ENCODE measurements at places on chromosomes 7 and 10.

- DNase-seq: no peak
Measured at GRCh38 chr7:23385140-23385539, 85.2 kb downstream of the IGF2BP3 start.

DNA sequence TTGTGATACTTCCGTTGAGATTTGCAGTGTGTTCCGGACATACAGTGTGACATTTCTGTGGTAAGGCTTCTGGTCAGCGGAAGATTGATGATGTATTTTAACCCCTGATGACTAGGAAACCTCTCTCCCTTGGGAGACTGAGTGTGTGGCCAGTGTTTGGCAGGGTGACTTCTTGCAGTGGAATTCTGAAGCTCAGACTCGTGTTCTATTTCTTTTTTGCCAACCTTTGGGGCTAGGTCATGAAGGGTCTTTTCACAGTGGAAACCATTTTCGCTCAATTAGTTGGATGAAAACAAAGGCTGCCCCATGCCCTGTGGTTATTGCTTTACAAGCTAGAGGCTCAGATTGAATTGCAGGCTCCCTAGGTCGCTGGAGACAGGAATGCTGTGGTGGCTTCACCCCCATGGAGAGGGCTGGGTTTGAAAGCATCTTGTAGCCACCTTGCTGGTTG lies 288.9 kb downstream of the BBS9 start:
- no peak for DNase-seq

GRCh38 chr7:5689716-5690115 lies 91.7 kb downstream of the RNF216 start:
- DNase-seq: no peak

GRCh38 chr7:92723943-92724342 lies 112.4 kb downstream of the CDK6 start:
- no peak for DNase-seq

- no peak for DNase-seq
Measured at GRCh38 chr7:148391591-148391990, 199.0 kb upstream of the C7orf33 start.

DNA sequence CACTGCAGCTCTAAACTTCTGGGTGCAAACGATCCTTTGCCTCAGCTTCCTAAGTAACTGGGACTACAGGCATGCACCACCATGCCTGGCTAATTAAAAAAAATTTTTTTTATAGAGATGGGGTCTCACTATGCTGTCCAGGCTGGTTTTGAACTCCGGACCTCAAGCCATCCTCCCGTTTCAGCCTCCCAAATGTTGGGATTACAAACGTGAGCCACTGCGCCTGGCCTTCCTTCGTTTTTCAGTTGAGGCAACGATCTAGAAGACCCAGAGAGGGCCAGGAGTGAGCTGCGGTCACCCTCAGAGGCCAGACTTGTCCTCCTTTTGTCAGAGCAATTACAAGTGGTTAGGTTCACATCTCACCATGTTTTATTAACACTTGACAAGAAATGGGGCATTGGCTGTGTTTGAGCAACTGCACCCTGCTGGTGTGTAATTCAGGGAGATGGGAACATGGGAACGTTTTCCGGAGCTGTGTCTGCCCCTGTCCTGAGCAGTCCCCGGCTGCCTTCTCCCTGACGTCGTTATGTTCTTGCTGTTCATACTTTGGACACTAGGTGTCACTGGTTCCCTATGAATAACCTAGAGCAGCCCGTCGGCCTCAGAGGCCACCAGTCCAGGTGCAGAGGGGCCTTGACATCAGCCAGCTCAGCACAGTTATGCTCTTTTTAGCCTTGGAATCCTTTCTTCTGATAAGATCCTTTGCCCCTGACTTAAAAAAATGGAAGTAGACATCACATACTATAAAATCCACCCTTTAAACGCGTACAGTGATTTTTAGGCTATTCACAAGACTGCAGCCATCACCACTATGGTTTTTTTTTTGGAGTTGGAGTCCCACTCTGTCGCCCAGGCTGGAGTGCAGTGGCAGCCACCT lies 375.0 kb downstream of the TYW1 start:
- peak; percentile 55 for DNase-seq

DNA sequence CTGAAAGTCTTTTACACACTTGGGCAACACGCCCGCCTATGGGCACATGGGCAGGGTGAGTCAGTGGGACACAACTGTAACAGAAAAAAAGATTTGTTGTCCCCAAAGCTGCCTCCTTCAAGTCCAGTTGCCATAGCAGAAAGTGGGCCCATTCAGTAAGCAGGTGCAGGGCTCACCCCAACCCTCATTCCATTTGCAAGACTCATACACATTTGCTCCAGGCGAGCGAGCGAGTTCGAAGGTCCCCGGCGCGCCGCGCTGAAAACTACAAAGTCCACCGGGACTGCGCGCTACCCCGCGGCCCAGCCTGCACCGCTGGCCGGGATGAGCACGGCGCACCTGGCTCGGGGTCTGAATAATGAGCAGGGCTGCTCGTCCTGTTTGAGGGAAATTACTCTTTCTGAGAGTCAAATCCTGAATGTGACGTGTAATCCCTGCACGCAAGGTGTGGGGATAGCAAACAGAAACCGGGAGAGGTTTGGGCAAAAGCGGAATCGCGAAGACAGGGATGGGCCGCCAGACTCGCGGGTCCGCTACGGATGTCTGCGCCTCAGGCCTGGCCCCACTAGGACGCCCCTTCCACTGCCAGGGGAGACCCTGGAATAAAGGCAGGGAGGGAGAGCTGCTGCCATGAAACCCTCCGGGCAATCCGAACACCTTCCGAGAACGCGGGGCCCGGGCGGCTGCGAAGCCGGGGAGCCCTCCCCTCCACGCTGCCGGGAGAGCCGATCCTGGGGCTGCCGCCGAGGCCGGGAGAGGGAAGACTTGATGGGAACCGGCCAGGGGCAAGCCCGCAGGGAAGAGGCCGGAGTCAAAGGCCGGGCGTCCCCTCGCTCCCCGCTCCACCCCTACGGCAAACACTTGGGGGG lies 982 bp downstream of the COBL start:
- no peak for DNase-seq

DNA sequence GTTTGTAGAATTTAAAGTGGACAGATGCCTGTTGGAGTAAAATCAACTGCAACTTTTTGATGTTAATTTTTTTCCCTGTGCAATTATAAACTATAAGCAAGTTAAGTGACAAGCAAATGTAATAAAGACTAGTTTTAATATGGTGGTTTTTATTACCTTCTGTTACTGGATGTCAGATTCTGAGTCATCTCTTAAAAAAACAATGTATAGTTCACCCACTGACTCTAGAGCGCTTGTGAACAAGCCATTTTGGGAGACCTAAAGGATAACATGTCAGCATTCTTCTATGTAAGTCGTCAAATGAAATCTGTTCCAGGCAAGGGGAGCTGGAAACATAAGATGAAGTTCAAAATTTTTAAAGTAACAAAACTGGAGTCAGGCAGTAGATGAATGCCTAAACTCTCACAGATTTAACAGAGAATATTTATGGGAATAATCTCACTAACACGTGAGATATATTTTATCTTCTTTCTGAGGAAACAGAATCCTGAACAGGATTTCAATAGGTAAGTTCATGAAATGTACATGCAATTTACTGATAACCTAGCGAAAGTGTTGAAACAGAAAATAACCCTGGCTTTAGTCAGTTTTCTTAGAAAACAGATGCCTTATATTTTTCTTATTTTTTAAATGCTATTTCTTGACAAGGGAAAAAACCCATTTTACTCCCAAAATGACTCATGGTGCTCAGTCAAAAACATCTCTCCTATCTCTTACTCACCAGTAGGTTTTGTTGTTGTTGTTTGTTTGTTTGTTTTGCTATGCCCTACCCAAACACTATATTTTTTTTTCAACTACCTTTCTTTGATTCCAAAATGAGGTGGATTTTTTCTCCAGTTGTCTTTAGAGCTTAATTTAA lies 91.7 kb downstream of the SLC39A12 start:
- DNase-seq: no peak
